Thymus (tissue), 14 donors: ENCODE measurements at places on chromosomes 5 and 9. TPM values are rescaled to one million over a fixed set of nuclear protein-coding genes. Genes with fewer than 3 reads are reported as not detected.

The FIBCD1 gene
- 0.09 TPM for total RNA-seq

The RASGRF2 gene
- total RNA-seq = 0.76 TPM

The IRX2 gene
- 0.38 TPM for total RNA-seq

The DND1 gene
- 0.52 TPM for total RNA-seq

The LHFPL2 gene
- total RNA-seq = 21.4 TPM

The PCDHGA2 gene
- 0.19 TPM for total RNA-seq

DNA sequence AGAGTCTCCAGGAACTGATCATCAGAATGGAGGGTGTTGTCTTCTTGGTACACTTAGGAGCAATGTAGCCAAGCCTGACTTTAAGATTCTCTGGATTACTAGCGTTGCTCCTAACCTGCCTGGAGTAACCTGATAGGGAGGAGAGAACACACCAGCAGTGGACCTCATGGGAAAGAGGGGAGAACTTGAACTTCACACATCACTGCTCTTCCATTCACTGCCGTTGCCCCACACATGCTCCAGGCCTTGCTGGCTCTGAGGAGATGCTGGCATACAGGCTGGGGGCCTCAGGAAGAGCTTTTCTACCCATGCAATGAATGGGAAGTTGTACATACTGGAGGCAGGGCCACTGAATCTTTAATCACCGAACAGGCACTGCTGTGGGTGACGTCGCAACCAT is 60.3 kb upstream of the ADAMTS16 start:
- no peak for DNase-seq

DNA sequence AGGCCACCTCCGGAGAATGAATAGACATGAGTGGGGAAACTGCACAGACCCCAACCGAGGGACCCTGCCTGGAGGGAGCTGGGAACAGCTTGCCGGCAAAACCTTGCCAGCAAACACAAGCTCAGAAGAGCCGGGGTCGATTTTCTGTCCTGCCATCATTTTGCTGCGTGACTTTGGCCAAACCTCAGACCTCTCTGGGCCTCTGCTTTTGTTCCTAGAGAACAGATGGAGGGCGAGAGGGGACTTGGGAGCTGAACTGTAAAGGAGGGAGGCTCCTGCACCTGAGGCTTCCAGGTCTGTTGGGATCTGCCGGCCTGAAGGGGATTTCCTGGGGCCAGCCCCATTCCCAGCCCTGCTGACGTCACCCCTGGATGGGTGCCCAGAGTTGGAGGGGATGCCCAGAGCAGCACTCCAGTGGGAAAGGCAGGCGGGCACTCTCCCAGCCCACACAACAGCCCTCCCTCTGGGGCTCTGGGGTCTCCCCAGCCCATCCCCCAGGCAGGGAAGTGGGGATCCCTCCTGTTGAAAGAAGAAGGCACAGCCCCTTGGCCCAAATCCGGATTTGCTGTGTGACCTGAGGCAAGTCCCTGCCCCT is 40.4 kb upstream of the SYNPO start:
- DNase-seq = peak; percentile 25

- no peak for DNase-seq
These were observed 21.5 kb upstream of the GPR21 start for GRCh38 chr9:123011878-123012528.

GRCh38 chr5:42811591-42812446 is at the start of gene SELENOP:
TSS of gene SELENOP (minus strand) at chr5:42811892. CDS start at chr5:42808353, 3,539 bp downstream.
- no peak for DNase-seq

- no peak for DNase-seq
These were observed 631 bp downstream of the B4GALT7 start for GRCh38 chr5:177600508-177601018.

DNA sequence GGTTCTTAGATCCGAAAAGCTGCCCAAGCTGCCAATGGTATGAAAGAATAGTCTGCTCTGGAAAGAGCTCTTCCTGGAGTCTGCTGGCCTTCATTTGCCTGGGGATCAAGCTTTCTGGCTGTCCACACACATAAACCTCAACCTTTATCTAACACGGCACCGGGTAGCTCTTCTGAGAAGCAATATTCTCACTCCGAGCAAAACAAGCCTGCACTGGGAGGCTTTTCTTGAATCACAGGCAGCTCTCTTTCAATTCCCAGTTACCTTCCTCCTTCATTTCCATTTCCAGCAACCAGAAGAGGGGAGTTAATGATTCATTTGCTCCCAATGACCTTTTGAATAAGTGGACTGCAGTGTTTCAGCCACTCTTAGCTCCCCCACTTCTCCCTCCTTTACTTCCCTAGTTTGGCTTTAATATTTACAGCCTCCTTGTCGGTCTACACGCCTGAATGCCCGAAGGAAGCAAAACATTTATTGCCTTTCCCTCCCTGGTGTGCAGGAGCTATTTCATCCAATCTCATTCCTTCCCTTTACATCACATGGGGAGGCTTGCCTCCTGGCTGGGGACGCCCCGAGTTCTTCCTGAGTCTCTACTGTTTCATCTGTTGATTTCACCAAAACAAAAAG is 187.1 kb downstream of the ARHGEF28 start:
- DNase-seq = no peak

DNA sequence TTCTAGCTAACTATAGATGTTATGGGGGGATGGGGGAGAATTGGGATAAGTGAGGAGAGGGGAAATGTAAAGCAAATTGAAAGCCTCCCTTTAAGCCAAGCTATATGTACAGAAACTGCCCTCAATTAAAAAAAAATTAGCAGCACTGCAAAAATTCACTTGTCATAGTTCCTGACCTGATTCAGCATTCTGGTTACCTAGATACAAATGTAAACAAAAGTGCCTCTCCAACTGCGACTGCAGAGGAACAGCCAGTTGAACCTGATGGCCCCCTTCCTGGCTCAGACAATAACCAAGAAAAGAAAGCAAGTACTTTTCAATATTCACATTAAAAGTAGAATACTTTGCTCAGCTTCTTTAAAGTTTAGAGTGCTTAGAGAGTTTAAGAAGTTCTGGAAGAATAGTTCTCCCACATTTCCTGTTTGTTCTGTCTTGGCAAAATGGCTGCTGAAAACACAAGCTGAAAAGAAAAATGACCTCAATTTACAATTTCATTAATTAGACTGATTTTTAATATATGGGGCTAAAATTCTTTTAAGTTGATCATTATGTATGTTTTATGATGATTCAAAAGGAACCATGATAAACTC is 1.5 kb downstream of the FAM81B start:
- DNase-seq = peak; percentile 34

GRCh38 chr5:109825450-109825849 is 135.7 kb downstream of the MAN2A1 start:
- DNase-seq = no peak
